ENCODE measurements at places on chromosomes 5 and 9.

DNA sequence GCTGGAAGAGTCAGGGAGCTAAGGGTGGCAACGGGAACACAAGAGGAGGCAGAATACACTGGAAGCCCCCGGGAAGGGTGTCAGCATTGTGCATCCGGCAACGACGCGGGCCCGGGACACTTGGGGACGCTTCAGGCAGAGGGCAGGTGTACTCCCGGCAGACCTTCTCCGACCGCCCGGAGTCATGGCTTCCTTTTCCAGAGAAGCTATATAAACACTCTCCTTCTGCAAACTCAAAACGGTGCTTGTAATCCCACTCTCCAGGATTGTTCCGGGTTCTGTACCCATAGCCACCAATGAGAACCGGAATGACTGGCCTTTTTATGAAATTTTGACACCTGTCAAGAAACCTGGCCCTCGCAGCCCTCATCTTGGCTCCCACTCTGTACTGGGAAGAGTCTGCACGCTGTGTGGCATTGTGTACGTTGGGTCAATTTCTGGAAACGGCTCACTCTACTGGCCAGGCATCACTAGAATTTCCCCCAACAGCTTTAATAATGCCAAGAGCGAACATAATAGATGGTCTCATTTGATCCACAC, 462 bp upstream of the MCC start:
- no peak for DNase-seq

- DNase-seq: no peak
These were observed 746.3 kb downstream of the CDH18 start for GRCh38 chr5:19241690-19242089.

DNA sequence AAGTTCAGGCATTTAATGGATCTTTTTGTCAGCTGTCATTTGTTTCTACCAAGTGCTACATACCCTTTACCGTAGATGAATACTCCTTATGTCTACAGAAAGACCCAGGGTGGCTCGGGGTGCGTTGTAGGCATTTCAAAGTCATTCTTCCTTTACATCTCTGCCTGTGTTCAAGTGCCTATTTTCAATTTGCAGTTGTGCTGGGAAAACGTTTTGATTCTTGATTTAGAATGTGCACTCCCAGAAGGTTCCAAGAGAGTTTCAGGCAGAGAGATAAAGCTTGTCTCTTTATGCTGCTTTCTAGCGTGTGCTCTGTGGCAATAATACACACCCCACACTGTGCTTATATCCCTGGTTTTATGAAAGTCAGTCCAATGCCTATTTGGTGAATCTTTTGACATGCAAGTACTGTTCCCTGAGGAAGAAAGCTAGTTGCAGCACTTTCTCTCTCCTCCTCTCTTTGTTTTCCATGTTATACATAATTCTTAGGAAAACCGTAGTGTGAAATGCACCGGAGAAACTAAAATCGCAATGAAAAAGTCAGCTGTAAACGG, 828.1 kb upstream of the ZNF608 start:
- no peak for DNase-seq

DNA sequence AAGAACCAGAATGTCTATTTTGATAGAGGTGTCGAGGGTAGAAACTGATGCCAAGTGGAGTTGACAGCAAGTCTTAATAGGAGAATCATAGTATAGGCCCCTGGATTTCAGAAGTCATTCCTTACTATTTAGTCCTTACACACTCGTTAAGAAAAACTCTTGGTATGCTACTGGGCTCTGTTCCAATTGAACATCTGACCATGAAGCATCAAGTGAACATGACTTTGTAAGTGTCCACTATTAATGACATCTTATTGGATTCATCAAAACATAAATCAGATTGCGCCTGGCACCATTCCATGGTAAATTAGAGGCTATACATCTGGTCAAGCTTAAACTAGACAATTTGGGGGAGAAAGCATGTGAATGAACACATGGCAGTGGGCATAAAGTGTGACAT, 1056.5 kb upstream of the EDIL3 start:
- no peak for DNase-seq

- no peak for DNase-seq
These were observed 40.9 kb upstream of the SARDH start for GRCh38 chr9:133779081-133779480.

GRCh38 chr9:94581728-94582127, 11.9 kb downstream of the FBP2 start:
- no peak for DNase-seq

DNA sequence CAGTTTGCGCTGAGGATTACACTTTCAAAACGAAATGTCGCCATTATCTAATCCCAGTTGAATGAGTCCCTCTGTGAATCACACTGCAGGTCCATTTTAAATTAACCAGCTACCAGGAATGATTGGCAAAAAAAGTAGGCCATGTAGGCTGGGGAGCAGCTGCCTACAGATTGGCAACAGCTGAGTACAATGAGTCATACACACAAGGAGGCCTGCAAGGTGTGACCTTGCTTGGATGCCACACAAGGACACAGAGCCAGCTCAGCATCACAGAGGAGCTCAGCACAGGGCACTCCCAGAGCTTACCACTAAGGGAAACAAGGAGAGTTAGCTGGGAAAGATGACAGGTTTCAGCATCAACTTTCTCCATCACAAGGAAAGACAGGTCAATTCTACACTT, 12.9 kb downstream of the HAVCR1 start:
- no peak for DNase-seq

- DNase-seq: peak; percentile 65
These were observed 5.1 kb upstream of the PCDH1 start for GRCh38 chr5:141883184-141883891.

DNA sequence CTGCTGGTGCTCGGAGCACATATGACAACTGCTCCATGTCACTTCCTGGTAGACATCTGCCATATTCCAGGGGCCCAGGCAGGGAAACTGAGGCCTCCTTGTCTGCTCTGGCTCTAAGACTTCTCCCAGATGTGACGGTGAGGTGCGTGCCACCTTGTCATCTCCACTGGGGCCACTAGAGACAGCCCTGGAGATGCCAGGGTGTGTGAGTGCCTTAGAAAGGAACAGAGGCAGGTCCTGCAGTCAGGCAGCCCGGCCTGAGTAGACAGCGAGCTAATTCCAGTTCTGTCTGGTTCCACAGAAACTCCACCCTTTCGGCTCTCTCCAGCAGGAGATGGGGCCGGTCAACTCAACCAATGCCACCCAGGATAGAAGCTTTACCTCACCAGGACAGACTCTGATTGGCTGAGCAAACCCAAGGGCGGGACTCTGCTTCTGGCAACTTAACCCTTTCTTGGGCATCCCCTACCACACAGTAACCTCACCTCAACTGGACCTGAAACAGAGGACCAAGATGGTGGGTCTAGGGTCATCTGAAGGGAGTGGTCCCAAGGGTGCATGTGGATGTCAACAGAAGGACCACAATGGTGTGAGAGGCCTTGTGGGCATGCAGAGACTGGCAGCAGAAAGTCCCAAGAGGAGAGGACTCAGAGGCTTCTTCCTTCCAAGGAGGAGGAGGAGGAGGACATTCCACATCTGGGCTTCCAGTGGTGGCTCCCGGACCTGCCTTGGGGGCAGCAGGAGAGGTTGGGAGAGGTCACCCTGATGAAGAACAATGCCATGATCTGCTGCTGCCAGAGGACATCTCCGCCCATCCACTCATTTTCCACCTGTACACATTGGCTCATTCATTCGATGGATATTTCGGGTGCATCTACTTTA, 77.7 kb downstream of the RGS3 start:
- peak; percentile 8 for DNase-seq

- no peak for DNase-seq
These were observed 54.0 kb upstream of the HSPB3 start for GRCh38 chr5:54401515-54401914.

- DNase-seq: no peak
These were observed 100.4 kb upstream of the SAP30L start for GRCh38 chr5:154345255-154345952.

DNA sequence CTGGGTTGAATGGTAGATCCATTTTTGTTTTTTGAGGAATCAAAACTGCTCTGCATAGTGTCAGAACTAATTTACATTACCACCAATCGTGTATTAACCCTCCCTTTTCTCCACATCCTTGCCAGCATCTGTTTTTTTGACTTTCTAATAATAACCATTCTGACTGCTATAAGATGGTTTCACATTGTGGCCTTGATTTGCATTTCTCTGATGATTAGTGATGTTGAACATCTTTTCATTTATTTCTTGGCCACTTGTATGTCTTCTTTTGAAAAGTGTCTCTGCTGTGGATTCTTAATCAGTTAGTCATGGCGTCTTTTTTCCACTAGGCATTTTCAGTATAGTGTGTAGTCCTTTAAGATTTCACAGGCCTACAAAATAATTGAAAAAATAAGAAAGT, 2144.3 kb upstream of the C9orf72 start:
- no peak for DNase-seq

DNA sequence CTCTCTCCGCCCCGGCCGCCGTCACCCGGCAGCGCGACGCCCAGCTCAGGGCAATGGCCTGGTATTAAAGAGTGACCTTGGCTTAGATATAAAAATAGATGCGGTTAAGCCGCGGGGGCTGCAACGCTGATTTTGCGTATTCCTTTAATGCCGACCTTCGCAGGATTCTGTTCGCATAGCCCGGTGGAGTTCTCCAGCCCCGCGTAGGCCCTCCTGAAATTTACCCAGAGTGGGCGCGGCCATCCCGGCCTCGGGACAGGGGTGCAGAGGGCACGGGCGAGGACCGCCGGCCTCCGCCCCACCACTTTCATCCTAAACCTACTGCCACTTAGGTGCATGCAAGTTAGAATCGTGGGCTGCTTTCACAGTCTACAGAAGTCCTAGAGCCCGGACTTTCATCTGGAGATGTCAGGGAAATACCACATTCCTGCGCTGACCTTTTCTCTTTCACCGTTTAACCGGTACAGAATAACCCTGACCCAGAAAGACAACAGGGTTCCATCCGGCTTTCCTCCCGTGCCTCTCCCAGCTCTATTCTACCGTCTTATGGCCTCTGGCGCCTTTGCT, 492 bp upstream of the FAM169A start:
- no peak for DNase-seq

DNA sequence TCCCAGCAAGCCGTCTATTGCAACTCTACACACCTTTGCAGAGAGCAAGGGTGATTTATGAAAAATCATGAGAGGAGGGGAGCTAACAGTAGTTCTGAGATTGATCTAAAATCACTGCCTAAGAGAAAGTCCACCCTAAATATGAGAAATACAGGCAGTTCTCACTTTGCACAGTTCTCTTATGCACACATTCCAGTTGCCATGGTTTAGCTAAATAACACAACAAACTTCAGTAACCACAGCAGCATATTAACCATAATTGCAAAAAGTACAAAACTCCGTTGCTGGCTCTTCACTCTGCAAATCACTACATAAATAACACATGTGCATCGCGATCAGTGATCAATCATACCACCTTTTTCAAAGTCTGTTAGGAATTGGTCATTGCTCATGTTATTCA, 31.1 kb downstream of the PGGT1B start:
- no peak for DNase-seq

DNA sequence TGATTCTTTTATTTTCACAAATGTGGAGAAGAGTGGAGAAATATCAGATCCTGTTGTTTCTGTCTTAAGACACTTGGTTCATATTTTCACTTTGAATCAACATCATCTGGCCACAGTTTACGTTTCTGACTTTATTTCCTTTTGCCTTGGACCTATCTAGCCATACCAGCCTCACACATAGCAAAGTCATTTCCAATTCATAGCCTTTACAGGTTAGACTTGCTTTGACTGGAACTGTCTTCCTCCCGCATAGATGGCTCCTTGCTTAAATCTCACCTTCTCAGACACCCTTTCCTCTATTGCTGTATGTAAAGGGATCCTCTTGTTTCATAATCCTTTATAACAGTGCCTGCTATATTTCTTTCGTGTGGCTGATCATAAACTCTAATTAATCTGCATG, 297.8 kb downstream of the SH3GL2 start:
- DNase-seq: no peak

- DNase-seq: no peak
These were observed 155.4 kb downstream of the SREK1 start for GRCh38 chr5:66299463-66299862.

- DNase-seq: no peak
These were observed 1.6 kb upstream of the FBXW11 start for GRCh38 chr5:172008111-172008455.

GRCh38 chr9:87665505-87665904, 60.4 kb upstream of the CTSL start:
- no peak for DNase-seq

DNA sequence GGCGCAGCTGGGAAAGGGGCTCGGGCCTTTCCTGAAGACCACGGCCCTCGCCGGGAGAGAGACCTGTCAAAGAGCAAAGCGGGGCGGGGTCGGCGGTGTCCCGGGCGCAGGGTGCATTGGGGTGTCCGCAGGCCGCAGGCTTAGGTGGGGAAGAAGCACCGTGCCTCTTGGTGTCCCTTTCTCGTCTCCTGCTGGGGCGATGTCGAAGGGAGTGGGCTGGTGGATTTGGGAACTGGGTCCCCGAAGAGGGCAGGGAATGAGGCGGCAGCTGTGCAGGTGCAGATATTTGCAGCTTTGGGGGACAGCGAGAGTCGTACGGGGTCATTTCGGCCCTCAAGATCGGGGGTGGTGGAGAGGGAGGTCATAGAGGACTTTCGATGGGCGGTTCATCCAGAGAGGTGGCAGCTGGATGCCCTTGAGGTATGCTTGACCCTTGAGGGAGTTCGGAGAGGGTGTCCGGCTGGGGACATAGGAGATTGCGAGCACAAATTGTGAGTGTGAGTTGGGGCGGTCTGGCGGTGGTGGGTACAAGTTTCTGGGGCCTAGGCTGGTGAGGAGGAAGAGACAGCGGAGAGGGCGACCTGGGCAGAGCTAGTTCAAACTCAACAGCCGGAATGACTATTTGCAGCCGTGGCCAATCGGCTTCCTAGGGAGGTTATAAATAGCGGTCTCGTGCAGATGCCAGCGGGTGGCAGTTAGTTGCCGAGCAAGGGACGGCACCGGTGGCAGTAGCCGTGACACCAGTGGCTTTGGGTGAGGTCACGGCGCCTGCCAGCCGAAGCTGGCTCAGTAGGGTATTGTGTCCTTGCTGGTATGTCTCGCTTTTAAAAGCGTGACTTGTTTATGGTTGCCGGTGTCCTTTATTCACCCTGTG, 601 bp downstream of the NNT start:
- peak; percentile 78 for DNase-seq

DNA sequence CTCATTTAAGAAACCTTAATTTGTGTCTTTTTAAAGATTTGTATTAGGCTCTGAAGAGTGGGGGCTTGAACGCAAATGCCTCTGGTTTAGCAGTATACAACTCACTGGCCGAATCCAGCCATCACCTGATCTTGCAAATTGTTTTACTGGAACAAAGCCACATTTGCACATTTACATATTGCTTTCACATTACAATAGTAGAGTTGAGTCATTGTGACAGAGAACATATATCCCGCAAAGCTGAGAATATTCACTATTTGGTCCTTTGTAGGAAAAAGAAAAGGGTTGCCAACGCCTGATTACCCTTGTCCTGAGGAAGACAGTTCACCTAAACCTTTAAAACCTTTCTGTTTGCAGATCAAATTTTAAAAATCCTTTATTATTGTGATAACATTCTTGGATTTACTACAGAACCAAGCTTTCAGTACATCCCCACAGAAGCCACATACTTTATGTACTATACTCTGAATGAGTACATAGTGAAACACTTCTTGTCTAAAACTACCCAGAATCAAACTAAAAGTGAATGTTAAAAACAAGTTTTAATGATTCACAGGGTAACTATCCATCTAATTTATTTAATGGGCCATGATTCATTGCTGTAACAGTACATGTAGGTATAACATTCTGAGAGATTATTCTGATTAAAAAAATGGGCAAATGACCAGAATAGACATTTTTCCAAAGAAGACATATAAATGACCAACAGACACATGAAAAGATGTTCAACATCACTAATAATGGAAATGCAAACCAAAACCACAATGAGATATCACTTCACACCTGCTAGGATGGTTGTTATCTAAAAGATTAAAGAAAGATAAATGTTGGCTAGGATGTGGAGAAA, 161.0 kb downstream of the SLC25A46 start:
- no peak for DNase-seq

Data from activated naive CD4-positive, alpha-beta T cell treated with anti-CD3 and anti-CD28 coated beads, Interleukin-2, amount 10 ng/mL, durations not matched to agents 7 days and 5 days (primary cell).